ENCODE measurements at places on chromosomes 2 and 18.

- DNase-seq = no peak
These were observed 84.9 kb downstream of the SOX11 start for GRCh38 chr2:5777131-5777535.

DNA sequence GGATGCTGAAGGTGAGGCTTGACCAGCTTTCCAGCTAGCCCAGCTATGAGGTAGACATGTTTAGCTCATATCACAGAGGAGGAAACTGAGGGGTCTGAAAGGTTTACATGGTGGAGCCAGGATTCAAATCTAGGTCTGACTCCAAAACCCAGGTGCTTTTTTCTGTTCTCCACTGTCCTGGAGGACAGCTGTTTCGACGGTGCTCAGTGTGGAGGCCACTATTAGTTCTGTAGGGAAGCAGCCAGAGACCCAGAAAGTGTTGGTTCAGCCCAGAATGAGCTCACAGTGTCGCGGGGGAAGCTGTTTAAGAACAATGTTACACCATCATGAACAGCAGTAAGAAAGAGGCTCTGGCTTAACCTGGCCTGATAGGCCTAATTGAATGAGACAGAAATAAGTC, 11.1 kb downstream of the PROC start:
- no peak for DNase-seq

- DNase-seq = no peak
These were observed 106.7 kb upstream of the ARL4C start for GRCh38 chr2:234603619-234604018.

GRCh38 chr18:286515-287310, 18.9 kb upstream of the THOC1 start:
- DNase-seq = no peak

- DNase-seq = no peak
These were observed 757.2 kb downstream of the GALR1 start for GRCh38 chr18:78006774-78007260.

DNA sequence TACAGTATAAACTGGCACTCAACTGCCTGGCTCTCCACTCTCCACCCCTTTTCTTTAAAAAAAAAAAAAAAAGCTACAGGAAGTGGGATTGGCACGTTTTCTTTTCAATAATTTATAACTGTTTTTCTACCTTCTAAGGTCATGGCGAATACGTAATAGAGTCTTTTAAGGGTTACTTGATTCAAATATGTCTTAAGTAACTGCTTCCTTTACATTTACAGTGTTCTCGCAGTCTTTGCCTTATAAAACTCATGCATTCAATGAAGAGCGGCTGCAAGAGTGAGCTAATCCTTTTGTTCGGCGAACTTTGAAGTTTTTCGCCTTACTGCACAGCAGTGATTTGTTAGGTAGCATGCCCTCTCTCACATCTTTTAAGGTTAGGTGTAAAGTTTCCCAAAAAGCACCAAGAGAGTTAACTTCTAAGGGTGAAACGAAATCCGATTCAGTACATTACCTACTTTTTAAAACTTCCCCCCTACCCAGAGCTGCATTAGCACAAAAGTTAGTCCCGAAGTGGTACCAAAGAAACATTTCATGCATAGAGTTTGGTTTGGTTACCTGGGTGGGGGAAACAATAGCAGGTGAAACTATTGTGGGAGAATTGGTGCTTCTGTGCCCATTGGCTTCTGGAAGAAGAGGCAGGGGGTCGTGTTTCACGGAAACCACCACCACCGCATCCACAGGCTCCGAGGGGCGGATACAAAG, 2.0 kb downstream of the KCTD1 start:
- no peak for DNase-seq

DNA sequence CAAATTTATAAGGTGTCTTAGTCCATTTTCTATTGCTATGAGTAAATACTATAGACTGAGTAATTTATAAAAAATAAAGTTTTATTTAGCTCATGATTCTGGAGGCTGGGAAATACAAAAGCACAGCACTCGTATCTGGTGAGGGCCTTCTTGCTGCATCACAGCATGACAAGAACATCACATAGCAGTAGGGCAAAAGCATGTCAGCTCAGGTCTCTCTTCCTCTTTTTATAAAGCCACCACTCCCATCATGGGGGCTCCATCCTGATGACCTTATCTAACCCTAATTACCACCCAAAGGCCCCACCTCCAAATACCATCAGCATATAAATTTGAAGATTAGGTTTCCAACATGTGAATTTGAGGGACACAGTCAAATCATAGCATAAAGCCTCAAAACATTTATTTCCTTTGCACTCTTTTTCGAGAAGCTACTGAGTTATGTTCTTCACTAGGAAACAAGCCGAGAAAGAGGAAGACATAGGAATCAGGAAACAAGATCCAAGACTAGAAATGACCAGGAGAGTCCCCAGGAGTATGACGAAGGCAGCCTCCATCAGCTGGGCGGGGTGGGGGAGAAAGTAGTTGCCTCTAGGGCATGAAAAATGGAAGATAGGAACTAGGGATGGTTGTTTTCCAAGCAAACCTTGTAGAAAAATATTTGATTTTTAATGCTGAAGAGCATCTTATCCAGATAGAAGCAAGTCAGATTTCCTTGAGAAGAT, 24.1 kb upstream of the NABP1 start:
- DNase-seq = no peak

- no peak for DNase-seq
These were observed 510.5 kb upstream of the TNP1 start for GRCh38 chr2:217370391-217370790.

DNA sequence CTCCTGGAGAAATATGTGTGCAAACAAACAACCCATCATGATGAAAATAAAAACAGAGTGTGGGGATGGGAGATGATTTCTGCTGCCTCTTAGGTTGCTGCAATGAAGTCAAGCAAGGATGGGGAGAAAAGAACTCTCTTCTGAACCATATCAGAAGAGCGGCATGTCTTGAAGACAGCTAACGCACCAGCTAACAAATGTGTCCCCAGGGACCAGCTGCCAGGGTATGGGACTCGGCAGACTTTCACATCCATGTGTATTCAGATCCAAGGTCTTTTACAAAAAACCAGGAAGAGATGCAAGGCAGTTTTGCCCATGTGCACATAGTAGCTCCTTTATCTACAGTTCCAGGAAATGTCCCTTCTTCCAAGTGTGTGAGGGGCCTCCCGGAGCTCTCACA, 125.4 kb downstream of the CLIP4 start:
- DNase-seq = no peak

GRCh38 chr18:48698707-48699106, 159.9 kb downstream of the CTIF start:
- no peak for DNase-seq

- no peak for DNase-seq
These were observed 57.6 kb upstream of the ZNF519 start for GRCh38 chr18:14189858-14190257.

GRCh38 chr2:122135021-122135937, 379.8 kb downstream of the TSN start:
- DNase-seq = no peak

- peak; percentile 77 for DNase-seq
These were observed 31.6 kb upstream of the SNORC start for GRCh38 chr2:232838406-232838874.

- DNase-seq = no peak
These were observed 339.5 kb downstream of the GULP1 start for GRCh38 chr2:188631037-188631809.
